Fibroblast of skin of left quadriceps (primary cell): ENCODE measurements at places on chromosomes 2 and 18.

GRCh38 chr18:74400813-74401212 is 56.3 kb downstream of the DIPK1C start:
- no peak for DNase-seq

- no peak for DNase-seq
Observed at GRCh38 chr2:54522624-54523281, 66.6 kb downstream of the SPTBN1 start.

GRCh38 chr2:162994718-162995117 is 156.2 kb upstream of the KCNH7 start:
- no peak for DNase-seq

- no peak for DNase-seq
Observed at GRCh38 chr2:178101321-178102079, 10.7 kb upstream of the RBM45 start.

- DNase-seq = no peak
Observed at GRCh38 chr18:36331521-36331971, 34.0 kb downstream of the FHOD3 start.

- no peak for DNase-seq
Observed at GRCh38 chr2:3766824-3767223, 63.4 kb downstream of the DCDC2C start.

DNA sequence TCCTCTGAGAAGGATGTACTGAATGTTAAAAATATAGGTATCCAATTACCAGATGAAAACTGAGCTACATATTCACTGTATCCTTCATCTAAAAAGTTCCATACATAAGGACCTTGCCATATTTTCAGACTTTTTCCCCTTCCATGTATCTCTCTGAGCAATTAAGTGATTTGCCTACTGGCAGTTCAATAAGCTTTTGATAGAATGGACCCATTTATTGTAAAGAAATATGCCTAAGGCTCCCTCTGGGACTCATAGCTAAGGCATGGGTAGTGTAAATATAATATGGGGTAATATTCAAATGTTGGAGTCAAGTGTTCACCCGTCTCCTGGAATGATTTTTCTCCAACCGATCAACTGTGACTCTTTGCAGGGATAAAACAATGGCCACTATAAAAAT is 135.4 kb upstream of the FSHR start:
- no peak for DNase-seq

DNA sequence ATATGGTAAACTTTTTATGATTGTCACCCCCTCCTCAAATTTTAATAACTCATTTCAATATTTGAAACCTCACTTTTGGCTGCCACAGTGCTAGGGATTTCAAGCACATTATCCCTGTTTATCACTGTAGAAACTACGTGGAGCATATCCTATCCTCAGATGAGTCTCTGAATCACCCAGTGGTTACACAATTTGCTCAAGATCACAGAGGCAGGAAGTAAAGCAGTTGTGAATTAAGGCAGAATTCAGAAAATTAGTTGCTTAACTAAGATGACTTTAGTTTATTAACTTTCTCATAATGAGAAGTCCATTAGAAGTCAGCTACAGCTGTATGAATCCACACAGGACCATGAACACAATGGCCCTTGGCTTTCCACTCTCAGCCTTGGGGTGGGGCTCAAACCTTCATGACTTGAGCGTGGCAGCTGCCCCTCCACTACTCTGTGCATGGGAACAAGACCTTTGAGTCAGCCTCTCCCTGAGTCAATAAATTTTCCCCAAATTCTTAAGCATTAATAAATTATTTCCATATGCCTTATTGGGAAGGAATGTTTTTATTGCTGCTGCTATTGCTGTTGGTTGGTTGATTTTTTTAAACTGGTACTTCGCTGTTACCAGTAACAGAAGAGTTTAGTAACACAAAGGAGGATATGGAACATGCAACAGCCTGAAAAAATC is 369.0 kb downstream of the CBLN2 start:
- DNase-seq = peak; percentile 87

- DNase-seq = no peak
Observed at GRCh38 chr2:233828546-233829192, 25.7 kb downstream of the HJURP start.

DNA sequence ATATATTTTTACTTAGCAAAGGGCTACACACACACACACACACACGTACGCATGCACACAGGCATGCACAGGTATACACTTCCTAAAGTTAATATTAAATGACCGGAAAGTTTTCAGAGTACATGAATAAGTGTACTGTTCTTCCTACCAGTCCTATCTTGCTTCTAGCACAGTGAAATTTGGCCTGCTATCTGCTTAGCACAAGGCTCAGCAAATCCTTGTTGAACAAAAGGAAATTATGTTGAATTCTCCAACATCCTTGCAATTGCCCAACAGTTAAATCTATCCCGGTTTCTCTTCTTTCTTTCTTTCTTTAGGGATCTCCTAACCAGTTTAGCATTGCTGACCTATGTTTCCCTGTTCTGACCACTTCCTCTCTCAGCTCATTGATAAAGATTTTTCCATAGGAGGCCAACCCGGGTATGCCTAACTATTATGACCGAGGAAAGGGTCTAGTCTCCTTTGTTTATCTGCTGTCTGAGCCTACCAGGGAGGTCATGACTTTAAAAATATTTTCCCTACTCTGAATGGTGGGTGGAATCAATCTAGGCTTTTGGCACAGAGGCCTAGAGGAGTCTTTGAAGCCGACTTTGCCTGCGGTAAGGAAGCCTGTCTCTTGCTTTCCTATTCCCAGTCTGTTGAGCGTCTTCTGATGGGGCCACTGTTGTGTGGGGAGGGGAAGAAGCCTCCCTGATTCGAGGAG is 400.7 kb downstream of the HRH4 start:
- no peak for DNase-seq

- DNase-seq = no peak
Observed at GRCh38 chr18:36905571-36905970, 76.6 kb downstream of the KIAA1328 start.

- no peak for DNase-seq
Observed at GRCh38 chr2:39595116-39595515, 70.6 kb upstream of the TMEM178A start.

- no peak for DNase-seq
Observed at GRCh38 chr18:22132258-22132657, 37.1 kb upstream of the GATA6 start.

DNA sequence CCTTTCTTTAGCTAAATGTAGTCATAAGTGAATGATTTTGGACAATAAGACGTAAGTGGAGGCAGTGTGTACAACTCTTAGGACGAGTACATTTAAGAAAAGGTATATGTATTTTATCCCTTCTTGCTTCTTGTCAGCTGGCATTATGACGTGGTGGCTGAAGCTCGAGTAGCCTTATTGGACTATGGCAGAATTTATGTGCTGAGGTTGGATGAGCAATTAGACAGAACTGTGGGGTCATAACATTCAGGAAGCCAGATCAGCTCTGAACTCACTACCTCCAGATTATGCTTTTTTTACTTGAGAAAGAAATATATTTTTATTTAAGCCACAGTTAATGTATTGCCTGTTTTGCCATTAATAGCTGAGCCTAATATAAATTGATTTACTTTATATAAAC is 661.5 kb downstream of the ERBB4 start:
- DNase-seq = no peak

DNA sequence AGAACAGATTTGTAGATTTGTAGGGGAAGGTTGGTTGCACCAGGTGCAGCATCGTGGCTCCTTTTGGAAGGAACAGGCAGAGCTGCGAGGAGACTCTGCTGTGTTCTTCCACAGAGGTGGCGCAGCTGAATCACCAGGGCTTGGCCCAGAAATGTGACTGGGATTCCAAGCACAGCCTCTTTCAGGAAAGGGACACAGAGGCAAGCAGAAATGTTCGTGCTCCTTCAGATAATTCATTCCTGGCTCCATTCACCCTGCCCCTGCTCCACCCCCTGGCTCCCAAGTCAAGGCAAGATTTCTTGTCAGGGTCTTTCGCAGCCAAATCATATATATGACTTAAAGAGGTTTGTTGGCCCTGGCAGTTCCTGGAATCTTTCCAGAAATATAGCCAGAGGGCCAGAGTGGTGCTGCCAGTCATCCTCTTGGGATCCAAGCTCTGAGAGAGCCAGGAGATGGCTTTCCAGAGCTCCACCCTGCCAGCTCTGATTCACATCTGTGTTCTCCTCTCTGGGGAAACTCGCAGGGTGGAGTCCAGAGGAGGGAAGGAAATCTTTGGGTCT is 203.9 kb upstream of the TANK start:
- no peak for DNase-seq

GRCh38 chr18:10002280-10002679 is 88.5 kb downstream of the VAPA start:
- no peak for DNase-seq

GRCh38 chr2:211741966-211742365 is 796.6 kb downstream of the ERBB4 start:
- no peak for DNase-seq

GRCh38 chr2:190099890-190100697 is 37.6 kb upstream of the MSTN start:
- no peak for DNase-seq

DNA sequence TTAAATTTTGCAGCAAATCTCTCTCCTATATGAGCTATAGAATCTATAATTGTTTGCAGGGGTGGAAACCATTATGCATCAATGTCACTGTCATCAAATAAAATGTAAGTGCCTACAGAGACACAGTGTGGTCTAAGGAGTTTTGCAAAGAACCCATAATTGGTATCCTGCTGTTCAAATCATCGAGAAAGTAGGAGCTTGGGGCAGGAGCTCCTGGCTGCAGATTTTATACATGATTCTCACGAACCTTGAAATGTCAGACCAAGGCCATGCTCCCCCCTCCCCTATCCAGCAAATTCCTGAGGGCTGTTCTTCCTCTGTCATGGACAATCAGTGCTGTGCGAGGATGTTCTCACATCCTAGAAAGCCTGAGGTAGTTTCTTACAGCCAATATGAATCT is 119.5 kb upstream of the CYRIA start:
- DNase-seq = no peak

- DNase-seq = peak; percentile 33
Observed at GRCh38 chr2:181742922-181743722, 62.8 kb upstream of the NEUROD1 start.

GRCh38 chr2:53006980-53007379 is 760.6 kb upstream of the CHAC2 start:
- DNase-seq = no peak

GRCh38 chr18:30088238-30089015 is 954.1 kb downstream of the DSC3 start:
- no peak for DNase-seq

GRCh38 chr2:206707164-206707701 is 11.0 kb downstream of the DYTN start:
- DNase-seq = no peak

DNA sequence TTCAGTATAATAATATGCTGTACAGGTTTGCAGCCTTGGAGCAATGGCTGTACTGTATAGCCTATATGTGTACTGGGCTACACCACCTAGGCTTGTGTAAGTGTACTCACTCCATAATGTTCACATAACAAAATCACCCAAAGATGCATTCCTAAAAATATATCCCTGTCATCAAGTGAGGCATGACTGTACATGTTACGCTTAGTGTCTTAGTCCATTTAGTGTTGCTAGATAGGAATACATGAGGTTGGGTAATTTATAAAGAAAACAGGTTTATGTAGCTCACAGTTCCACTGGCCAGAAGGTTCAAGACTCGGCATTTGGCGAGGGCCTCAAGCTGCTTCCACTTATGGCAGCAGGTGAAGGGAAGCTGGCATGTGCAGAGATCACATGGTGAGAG is 31.4 kb downstream of the RNF152 start:
- no peak for DNase-seq

GRCh38 chr2:160813506-160813858 is 319.9 kb upstream of the RBMS1 start:
- no peak for DNase-seq

GRCh38 chr18:51135364-51135763 is 62.1 kb downstream of the MEX3C start:
- DNase-seq = no peak

DNA sequence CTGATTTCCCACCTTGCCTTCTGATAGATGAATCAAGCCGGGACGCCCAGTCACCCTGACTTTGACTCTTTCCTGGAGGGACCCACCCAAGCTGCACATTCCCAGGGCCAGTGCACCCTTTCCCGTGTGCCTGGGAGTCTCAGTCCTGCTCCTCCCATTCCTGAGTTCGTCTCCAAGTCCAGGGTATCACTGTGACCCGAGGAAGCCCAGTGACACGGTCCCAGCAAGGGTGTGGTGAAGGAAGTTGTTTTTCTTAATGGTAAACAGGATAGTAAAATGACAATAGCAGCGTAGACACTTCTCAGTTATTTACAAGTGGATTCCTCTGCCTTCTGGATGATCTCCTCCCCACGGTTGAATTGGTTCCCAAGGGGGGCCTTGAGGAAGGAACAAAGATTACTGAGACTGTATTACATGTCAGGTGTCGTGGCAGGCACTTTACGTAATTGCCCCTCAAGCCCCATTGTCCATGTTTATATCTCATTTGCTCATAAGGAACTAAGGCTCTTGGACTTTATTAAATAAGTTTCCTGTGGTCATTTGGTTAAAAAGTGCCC is 123.3 kb downstream of the PRKCE start:
- DNase-seq = no peak

- DNase-seq = no peak
Observed at GRCh38 chr2:151808258-151809072, 19.8 kb downstream of the ARL5A start.

DNA sequence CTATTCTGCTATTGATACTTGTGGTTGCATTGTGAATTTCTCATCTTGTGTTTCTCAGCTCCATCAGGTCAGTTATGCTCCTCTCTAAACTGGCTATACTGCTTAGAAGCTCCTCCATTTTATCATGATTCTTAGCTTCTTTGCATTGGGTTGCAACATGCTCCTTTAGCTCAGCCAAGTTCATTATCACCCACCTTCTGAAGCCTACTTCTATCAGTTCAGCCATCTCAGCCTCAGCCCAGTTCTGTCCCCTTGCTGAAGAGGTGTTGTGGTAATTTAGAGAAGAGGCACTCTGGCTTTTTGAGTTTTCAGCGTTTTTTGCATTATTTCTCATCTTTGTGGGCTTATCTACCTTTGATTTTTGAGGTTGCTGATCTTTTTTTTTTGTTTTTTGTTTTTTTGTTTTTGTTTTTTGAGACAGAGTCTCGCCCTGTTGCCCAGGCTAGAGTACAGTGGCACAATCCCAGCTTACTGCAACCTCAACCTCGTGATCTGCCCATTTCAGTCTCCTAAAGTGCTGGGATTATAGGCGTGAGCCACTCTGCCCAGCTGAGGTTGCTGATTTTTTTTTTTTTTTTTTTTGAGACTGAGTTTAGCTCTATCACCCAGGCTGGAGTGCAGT is 36.0 kb downstream of the ANKRD12 start:
- no peak for DNase-seq

- DNase-seq = no peak
Observed at GRCh38 chr18:46820863-46821262, 64.0 kb upstream of the ST8SIA5 start.

- peak; percentile 55 for DNase-seq
Observed at GRCh38 chr2:216918088-216918680, 58.3 kb upstream of the TNP1 start.

- no peak for DNase-seq
Observed at GRCh38 chr2:177172034-177172880, 40.3 kb upstream of the HNRNPA3 start.

GRCh38 chr2:234640657-234641056 is 143.8 kb upstream of the ARL4C start:
- no peak for DNase-seq

- DNase-seq = no peak
Observed at GRCh38 chr2:161141033-161141432, 19.2 kb upstream of the TANK start.

- no peak for DNase-seq
Observed at GRCh38 chr2:199734651-199735050, 116.3 kb downstream of the FTCDNL1 start.
